Esophagus muscularis mucosa (tissue), 4 donors: ENCODE measurements at places on chromosomes 16 and 17. TPM values are rescaled to one million over a fixed set of nuclear protein-coding genes. Genes with fewer than 3 reads are reported as not detected.

MYCBPAP gene
- not detected for total RNA-seq

CMTM1 gene
- 1.4 TPM for total RNA-seq

CCL7 gene
- total RNA-seq: 0.83 TPM

RGS11 gene
- 18.2 TPM for total RNA-seq

GJC1 gene
- total RNA-seq: 61.9 TPM

DNA sequence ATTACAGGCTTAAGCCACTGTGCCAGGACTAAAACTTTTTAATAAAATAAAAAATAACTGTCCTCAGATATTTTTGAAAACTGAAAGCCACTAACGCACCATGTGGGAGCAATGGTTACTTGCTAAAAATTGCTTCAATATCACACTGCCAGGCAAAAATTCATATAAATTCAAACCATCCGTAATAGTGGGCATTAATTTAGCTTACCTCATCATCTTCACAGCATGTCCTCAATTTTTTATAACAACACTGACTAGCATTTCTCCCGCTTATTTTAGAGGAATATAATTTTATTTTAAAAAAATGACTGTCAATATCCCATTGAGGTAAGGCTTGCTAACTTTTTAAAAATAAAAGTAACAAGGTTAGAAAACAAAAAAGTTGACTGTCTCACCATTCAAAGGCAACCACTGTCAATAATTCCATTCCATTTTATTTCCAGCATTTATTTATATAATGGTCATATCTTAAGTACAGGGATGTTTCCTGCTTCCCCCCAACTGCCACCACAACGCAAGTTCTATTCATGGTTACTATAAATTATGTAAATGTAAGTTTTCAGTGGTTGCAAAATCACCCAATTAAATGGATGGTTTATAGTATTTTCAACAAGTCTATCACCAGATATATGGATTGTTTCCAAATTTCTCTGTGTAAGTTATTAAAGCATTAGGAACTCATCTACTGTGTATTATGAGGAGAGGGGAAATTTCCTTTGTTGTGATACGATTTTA, 25.4 kb downstream of the GSPT1 start:
- H3K27ac ChIP-seq: no peak overlapping the region
- no peak for DNase-seq
- no peak overlapping the region for H3K4me3 ChIP-seq
- H3K27me3 ChIP-seq: no peaks in the 10 kb centered on the region

DNA sequence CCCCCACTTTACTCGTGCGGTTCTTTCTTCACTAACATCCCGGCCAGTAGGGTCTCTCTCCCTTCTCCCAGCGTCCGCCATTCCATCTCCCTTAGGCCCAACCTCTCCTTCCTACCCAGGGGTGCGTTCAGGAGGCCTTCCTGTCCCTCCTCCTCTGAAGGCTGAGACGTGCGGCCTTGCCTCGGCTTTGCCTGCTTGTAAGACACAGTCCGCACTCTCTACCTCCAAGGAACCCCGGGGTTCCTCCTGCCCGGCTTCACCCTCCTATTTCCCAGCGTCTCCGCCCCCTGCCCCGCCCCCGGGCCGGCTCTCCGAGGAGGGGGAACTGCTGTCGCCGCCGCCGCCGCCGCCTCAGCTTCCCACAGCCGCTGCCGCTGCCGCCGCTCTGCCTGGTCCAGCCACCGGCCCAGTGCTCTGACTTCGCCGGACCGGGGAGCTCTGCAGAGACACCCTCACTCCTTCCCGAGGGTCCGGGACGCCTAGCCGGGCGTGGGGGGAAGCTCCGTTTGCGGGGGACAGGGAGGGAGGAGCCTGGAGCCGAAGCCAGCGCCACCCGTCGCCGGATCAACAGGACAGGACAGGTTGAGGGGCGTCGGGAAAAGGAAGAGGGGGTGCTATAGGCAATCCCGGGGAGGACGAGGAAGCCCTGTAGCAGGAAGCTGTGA, 1.2 kb upstream of the FGF11 start:
- no peaks in the 10 kb centered on the region for H3K36me3 ChIP-seq
- peak overlapping the region; percentile 62 for H3K4me3 ChIP-seq
- no peak overlapping the region for H3K27ac ChIP-seq
- H3K4me1 ChIP-seq: peaks cover 69% of the 10 kb centered on the region
- H3K27me3 ChIP-seq: no peaks in the 10 kb centered on the region

GRCh38 chr17:33028778-33029177, 37.1 kb downstream of the SPACA3 start:
- H3K27ac ChIP-seq: no peak overlapping the region
- H3K27me3 ChIP-seq: peaks cover 13% of the 10 kb centered on the region
- no peak overlapping the region for H3K4me3 ChIP-seq
- H3K36me3 ChIP-seq: no peaks in the 10 kb centered on the region

DNA sequence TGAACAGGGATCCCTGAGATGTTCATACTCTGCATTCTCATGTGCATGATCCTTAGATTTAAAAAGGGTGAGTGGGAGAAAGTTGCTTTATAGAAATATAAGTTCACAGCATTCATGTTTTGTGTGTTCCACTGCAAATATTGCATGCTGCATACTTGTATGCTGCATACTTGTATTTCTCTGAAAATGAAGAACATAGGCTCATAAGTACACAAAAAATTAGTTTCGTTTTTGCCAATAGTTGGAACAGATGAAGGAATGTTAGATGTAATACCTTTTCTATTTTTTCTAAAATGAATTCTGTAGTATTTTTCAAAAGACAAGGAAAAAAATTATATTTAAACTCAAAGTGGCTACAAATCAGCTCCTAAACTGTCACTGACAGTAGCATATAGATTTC, 79.0 kb downstream of the NFAT5 start:
- H3K36me3 ChIP-seq: peaks cover 29% of the 10 kb centered on the region
- H3K27ac ChIP-seq: no peak overlapping the region
- no peak overlapping the region for H3K4me3 ChIP-seq
- DNase-seq: no peak

GRCh38 chr16:17365591-17366298, 105.0 kb downstream of the XYLT1 start:
- peak overlapping the region; percentile 69 for H3K27ac ChIP-seq
- H3K27me3 ChIP-seq: no peaks in the 10 kb centered on the region
- no peak for DNase-seq
- H3K36me3 ChIP-seq: no peaks in the 10 kb centered on the region
- H3K4me1 ChIP-seq: peaks cover 97% of the 10 kb centered on the region
- no peak overlapping the region for H3K4me3 ChIP-seq

GRCh38 chr16:2715519-2715918, 4.5 kb downstream of the PRSS27 start:
- H3K36me3 ChIP-seq: no peaks in the 10 kb centered on the region
- no peak for DNase-seq
- no peak overlapping the region for H3K4me3 ChIP-seq
- no peak overlapping the region for H3K27ac ChIP-seq
- H3K27me3 ChIP-seq: no peaks in the 10 kb centered on the region
- H3K4me1 ChIP-seq: peaks cover 20% of the 10 kb centered on the region

- DNase-seq: no peak
- no peaks in the 10 kb centered on the region for H3K4me1 ChIP-seq
- no peak overlapping the region for H3K27ac ChIP-seq
- H3K27me3 ChIP-seq: no peaks in the 10 kb centered on the region
- H3K36me3 ChIP-seq: no peaks in the 10 kb centered on the region
These were observed 112.0 kb downstream of the AXIN2 start for GRCh38 chr17:65449495-65449894.

- H3K4me1 ChIP-seq: no peaks in the 10 kb centered on the region
- no peak for DNase-seq
- H3K36me3 ChIP-seq: peaks cover 13% of the 10 kb centered on the region
- no peaks in the 10 kb centered on the region for H3K27me3 ChIP-seq
These were observed 7.0 kb downstream of the ATPAF2 start for GRCh38 chr17:18031955-18032354.

GRCh38 chr16:27689711-27690110, 139.8 kb downstream of the KATNIP start:
- no peaks in the 10 kb centered on the region for H3K36me3 ChIP-seq
- no peak overlapping the region for H3K4me3 ChIP-seq
- no peak overlapping the region for H3K27ac ChIP-seq

DNA sequence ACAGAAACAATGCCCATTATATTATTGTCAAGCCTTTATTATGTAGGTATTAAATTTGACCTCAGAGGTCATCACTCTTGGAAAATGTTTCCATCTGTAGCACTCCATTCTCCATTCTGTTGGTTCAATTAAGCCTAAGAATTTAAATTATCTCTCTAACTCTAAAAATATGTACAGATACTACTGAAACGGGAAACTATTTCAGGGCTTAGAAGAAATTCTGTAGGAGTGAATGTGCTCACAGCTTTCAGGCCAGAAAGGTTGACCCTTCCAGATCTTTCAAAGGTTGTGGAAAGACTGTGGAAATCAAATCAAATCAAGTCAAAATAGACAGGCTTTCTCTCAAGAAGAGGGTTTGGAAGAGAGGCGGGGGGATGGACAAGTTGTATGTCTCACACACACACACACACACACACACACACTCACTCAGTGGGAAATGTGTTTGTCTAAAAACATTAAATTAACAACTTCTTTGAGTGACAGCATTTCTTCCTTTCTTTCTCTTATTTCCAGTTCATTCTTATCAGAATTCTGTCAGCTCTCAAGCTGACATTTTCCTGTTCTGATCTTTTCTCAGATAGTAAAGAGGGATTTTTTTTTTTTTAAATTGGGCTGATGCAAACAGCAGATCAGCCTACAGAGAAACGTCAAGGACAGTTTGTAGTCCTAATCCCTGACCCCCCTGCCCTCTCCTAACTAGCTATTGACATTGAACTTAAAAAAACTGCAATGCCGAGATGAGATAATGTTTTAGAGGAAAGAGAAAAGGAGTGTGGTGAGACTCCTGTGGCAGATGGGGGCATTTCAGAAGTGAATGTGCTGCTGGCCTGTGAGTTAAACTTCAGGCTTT, 139.0 kb upstream of the ZFHX3 start:
- DNase-seq: no peak
- no peak overlapping the region for H3K27ac ChIP-seq
- H3K4me3 ChIP-seq: no peak overlapping the region
- peaks cover 8% of the 10 kb centered on the region for H3K27me3 ChIP-seq
- no peaks in the 10 kb centered on the region for H3K36me3 ChIP-seq
- H3K4me1 ChIP-seq: peaks cover 5% of the 10 kb centered on the region

GRCh38 chr16:89870440-89870839, 3.0 kb upstream of the TCF25 start:
- H3K27ac ChIP-seq: no peak overlapping the region
- H3K4me1 ChIP-seq: peaks cover 23% of the 10 kb centered on the region
- no peaks in the 10 kb centered on the region for H3K27me3 ChIP-seq
- DNase-seq: no peak
- no peak overlapping the region for H3K4me3 ChIP-seq
- H3K36me3 ChIP-seq: peaks cover 14% of the 10 kb centered on the region

DNA sequence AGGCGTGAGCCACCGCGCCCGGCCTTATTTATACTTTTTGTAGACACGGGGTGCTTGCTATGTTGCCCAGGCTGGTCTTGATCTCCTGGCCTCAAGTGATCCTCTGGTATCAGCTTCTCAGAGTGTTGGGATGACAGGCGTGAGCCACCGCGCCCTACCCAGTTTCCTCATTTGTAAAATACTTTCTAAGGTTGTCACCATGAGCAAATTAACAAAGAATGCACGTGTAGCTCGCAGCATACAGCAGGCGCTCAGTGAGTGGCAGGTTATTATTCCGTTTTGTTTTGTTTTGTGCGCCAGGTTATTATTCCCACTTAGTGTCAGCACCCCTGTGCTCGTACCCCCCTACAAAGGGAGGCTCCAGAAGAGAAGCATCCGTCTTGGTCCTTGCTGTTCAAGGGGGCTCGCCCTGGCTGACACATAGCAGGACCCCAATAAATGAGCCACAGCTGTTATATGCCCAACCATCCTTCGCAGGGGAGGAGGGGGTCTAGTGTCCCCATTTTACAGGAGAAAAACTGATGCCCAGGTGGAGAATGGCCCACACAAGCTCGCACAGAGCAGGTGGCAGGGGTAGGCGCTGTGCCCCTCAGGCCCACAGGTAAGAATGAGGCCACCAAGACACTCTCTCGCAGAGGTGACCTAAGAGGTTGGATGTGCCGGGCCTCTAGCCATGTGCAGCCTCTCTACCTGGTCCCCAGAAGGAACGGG, 686 bp upstream of the MIEF2 start:
- H3K27me3 ChIP-seq: no peaks in the 10 kb centered on the region
- H3K27ac ChIP-seq: peak overlapping the region; percentile 99
- peaks cover 63% of the 10 kb centered on the region for H3K4me1 ChIP-seq
- no peak for DNase-seq
- H3K4me3 ChIP-seq: peak overlapping the region; percentile 95

- H3K4me1 ChIP-seq: peaks cover 12% of the 10 kb centered on the region
- H3K36me3 ChIP-seq: no peaks in the 10 kb centered on the region
- no peak overlapping the region for H3K4me3 ChIP-seq
- H3K27ac ChIP-seq: no peak overlapping the region
These were observed 11.1 kb upstream of the CD300LD start for GRCh38 chr17:74603037-74603635.

DNA sequence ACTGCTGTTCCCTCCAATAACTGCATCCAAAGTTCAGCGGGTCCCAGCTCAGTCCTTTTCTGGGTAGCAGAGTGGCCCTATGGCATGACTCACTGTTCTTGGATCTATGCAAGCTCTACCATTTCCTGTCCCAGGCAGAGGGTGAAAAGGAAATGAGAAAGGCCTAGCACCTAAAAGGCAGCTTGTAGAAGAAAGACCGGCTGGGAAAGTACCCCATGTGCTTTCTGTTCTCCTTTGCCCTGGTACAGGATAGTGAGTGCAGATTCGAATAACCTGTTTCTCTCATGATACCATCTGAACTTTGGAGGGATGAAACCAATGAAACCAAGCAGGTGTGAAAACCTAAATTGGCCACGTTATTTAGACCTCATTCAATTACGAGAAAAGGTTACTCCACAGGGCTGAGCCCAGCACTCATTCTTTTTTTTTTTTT, 12.7 kb upstream of the HASPIN start:
- no peak overlapping the region for H3K4me3 ChIP-seq
- peaks cover 46% of the 10 kb centered on the region for H3K36me3 ChIP-seq
- H3K27ac ChIP-seq: no peak overlapping the region
- H3K4me1 ChIP-seq: peaks cover 10% of the 10 kb centered on the region
- no peaks in the 10 kb centered on the region for H3K27me3 ChIP-seq

DNA sequence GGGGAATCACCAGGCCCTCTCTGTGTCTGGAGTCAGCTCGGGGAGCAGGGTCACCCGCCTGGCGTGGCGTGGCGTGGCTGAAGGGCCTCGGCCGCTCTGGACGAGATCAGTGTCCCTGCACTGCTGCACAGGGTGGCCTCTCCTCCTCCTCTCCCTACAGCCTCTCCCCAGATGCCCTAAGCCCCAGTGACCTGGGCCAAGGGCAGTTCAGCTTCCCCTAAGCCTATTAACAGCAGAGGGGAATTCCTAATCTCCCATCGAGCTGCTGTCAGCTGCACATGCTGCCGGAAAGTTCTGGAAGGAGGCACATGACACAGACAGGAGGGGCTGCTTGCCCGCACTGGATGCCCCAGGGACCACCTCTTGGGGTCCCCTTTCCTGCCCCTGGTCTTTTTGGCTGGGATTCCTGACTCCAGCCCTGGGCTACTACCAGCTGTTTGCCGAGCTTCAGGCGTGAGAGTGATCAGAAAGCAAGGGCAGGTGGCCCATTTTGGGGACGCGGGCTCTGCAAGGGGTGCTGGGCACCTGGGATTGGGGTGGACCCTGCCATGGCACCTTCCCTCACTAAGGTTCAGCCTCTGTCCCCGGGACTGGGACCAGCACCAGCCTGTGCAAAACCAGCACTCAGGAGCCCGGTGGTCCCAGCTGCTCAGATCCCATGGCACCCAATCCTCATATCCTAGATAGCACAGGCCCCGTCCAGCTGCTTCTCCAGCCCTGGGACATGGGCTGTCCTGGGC, 794 bp downstream of the PDE6G start:
- H3K27ac ChIP-seq: no peak overlapping the region
- H3K4me1 ChIP-seq: no peaks in the 10 kb centered on the region
- no peaks in the 10 kb centered on the region for H3K36me3 ChIP-seq

- H3K4me1 ChIP-seq: peaks cover 29% of the 10 kb centered on the region
- H3K4me3 ChIP-seq: no peak overlapping the region
- no peaks in the 10 kb centered on the region for H3K27me3 ChIP-seq
- H3K27ac ChIP-seq: peak overlapping the region; percentile 5
- no peak for DNase-seq
These were observed 87.8 kb upstream of the NOL11 start for GRCh38 chr17:67629971-67630320.
